Stimulated activated CD8-positive, alpha-beta memory T cell treated with anti-CD3 and anti-CD28 coated beads, Interleukin-15, amount 100 ng/mL, for 4 hours (primary cell): ENCODE measurements at places on chromosomes 2 and 18.

- no peak for DNase-seq
Measured at GRCh38 chr2:5459041-5459440, 233.1 kb upstream of the SOX11 start.

GRCh38 chr2:229641676-229642075 is 72.7 kb downstream of the DNER start:
- DNase-seq: no peak

DNA sequence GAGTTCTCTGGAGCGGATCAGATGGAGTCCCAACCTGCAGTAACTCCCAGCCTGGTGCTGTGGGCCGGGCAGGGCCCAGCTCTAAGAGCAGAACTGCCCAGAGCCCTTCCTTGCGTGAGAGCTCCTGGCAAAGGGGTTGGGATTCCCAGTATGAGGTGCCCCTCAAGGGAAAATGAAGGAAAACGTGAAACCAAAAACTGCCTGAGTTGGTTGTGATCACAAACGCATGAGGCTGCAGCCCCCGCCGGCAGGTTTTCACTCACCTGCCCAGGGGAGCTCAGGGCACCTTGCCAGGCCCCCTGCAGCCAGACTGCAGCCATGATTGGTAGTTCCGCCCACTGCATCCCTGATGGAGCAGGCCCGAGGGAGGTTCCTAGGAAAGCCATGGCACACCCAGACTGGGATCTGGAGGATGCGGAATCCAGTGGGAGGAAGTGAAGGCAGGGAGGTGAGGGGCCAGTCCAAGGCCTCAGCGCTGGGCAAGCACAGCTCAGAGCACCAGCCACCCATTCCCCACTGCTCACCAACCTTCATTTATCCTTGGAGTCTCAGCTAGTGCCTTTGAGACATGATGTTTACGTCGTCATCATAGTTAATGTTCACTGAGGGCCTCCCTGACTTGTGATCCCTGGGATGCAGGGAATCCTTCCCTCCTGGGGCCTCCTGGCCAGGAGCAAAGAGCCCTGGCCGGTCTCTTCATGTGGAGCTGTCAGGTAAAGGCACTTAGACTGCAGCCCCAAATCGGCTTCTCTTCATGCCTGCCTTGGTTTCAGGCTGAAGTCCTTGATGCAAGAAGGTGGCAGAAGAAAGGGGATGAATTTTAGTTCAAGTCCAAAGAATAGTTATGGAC is 103.2 kb downstream of the INHBB start:
- no peak for DNase-seq

DNA sequence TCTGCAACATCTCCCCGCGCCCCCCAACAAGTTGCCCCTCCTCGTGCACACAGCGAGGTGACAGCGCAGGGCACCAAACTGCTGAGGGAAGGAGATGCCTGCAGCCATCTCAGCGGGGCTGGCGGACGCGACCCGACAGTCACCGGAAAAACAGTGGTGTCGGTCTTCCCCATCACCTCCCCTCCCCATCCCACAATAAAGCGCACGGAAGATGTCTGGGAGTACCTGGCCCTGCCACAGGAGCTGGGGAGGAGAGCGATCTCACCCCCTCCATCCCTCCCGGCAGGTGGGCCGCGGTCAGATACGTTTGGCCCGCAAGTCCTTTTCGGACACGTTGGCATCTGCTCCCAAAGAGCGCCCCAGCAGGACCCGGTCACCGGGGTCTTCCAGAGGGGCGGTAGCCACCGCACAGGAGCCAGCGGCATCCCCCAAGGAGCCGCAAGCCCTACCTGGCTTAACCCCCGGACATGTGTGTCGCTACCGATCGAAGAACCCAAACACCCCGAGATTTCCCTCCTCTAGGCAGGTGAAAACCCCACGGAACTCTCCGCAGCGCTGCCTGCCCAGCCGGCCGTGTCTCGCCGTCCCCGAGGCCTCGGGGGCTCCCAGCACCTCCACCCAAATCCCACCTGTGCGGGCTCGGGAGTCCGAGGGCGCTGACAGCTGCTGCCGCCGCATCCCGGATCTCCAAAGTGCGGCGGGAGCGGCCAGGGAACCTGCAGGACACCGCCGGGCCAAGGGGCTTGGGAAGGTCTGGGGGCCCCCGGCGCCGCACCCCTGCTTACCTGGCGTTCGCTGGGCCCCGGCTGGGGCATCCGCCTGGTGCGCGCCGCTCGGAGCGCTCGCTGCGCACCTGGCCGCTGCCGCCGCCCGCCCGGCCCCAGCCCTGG is 657 bp downstream of the ATP8B1 start:
- no peak for DNase-seq
